ENCODE measurements at places on chromosomes 16 and 17.
A peak's percentile ranks its signal among the peaks of the same experiment; 100 is the strongest.

- peak; percentile 93 for DNase-seq
Measured at GRCh38 chr16:4660454-4661007, 32.8 kb upstream of the NUDT16L1 start.

DNA sequence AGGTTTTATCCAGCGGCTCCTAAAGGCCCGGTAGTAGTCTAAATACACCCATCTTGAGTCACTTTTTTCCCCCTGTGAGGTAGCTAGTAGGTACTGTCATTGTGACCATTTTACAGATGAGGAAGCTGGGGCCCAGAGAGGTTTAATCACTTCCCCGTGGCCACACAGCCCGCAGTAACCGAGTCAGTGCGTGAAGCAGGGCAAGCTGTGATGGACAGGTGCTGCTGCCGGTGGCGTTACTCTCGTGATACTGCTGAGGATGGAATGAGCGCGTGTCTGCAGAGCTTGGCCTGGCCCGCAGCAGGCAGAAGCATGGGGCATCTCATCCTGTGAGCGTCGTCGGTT lies 226.3 kb upstream of the CIBAR2 start:
- DNase-seq: no peak

DNA sequence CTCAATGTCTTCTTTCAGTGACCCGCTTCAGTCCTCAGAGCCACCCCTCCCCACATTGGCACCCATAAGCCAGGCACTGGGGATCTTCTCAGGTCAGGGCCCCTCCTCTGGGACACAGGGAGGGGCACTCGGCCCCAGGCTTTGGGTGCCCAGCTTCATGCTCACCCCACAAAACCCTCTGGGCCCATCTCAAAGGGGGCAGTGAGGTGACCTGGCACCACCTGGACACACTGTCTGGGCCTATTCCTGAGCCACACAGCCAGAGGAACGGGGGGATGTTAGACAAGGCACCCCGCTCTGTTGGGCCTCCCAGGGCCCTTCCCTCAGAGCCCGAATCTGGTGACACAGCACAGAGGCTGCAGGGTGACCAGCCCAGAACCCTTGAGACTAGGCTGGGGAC lies 36.1 kb downstream of the TNFRSF13B start:
- DNase-seq: no peak

GRCh38 chr17:43618276-43618675 lies 43.4 kb downstream of the MEOX1 start:
- no peak for DNase-seq

- DNase-seq: no peak
Measured at GRCh38 chr17:35286120-35286781, 43.4 kb downstream of the SLFN5 start.

DNA sequence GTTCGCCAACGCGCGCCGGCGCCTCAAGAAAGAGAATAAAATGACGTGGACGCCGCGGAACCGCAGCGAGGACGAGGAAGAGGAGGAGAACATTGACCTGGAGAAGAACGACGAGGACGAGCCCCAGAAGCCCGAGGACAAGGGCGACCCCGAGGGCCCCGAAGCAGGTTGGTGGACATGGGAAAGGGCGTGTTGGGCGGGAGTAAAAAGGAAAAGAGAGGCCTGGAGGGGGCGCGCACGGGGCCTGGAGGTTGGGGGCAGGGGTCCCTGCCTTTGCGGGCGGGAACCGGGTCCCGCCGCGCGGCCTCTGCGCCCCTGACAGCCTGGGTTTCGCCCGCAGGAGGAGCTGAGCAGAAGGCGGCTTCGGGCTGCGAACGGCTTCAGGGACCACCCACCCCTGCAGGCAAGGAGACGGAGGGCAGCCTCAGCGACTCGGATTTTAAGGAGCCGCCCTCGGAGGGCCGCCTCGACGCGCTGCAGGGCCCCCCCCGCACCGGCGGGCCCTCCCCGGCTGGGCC lies 2.1 kb downstream of the IRX5 start:
- no peak for DNase-seq

DNA sequence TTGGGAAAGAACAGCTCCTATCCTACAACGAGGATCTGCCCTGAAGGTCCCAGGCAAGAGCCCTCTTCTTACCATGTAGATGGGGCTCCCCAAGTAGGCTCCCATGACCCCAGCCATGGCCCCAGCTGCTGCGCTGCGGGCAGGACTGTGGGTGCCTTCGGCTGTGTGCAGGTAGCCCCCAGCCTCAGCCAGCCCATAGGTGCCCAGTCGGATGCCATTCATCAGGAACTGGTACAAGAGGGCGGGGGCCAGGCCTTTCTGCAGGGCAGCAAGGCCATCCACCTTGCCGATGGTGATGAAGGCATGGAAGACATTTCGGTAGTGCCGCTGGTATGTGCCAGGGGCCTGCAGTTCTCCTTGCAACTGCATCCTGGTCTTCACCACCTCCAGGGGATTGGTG lies 839 bp downstream of the SLC25A35 start:
- DNase-seq: no peak

- DNase-seq: no peak
Measured at GRCh38 chr17:3603119-3603869, 5.9 kb downstream of the TRPV1 start.

DNA sequence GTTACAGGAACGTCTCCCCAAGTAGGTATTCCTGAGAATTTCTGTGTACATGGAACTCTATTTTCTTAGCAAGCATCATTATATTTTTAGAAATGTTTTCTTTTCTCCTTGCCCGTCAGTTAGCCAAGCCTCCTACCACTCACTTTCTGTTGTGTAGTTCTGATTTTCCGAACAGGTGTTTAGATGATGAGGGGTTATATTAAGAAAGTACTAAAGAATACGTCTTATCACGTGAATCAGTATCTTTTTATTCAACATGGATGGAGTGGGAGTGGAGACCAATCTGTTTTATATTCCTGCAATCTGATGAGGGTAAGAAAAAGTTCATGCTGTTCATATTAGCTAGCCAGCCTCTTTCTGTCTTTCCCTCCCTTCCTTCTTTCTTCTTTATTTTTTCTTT lies 29.4 kb downstream of the MSI2 start:
- no peak for DNase-seq

DNA sequence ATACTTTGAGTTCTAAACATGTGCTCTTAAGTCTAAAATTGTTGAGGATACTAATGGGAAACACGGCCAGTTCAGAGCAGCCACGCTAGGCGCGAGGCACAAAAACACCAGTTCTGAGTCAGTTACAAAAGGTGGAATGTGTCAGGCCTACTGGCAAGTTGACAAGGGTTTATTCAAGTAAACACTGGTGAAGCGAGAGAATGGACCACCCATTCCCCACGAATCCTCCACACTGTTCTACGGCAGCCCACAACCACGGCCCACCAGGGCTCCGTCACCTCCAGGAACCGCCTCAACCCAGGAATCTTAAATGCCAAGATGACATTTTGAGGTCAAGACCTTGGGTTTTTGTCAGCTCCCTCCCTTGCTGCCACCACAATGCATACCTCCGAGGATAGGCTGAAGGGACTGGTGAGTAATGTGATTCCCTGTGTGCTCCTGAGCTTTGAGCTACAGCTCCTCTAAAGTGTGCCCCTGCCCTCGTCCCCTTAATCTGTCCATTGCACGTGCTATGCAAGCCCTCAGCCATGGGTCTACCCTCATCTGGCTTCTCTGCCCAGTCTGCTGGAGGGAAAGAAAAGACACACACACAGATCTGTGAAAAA lies 28.5 kb upstream of the TRAP1 start:
- DNase-seq: no peak

- DNase-seq: no peak
Measured at GRCh38 chr16:83113811-83114210, 487.0 kb downstream of the CDH13 start.

DNA sequence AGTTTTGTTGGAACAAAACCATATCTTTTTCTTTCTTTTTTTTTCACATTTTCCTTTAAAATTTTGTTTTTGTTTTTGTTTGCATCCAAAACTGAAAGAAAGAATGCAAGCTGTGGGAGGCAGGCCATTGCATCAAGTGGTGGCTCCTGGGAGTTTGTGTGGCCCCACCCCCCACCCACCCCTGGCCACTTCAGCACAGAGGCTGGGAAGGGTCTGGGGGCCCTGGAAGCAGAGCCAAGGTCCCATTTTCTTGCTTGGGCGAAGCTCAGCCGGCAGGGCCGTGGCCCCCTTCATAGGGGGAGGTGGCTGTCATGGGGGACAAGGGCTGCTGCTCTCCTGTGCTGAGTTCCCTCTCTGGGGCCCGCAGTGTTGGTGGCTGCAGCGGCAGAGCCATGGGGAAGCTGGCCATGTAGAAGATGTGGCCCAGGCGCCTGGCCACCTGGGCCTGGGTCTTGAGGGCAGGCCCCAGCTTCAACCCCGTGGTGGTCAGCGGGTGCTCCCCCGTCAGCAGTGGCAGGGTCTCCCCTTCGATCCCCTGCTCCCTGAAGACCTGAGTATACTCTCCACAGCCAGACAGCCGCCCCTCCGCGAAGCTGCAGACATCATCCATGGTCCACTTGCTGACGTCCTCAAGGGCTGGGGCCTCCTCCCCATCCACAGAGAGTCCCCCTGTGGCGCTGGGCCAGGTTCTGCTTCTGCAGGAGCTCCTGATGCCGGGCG lies 19.8 kb downstream of the PAFAH1B1 start:
- DNase-seq: no peak

GRCh38 chr17:9389111-9389527 lies 186.5 kb downstream of the STX8 start:
- no peak for DNase-seq
